Stimulated activated CD8-positive, alpha-beta memory T cell treated with anti-CD3 and anti-CD28 coated beads, Interleukin-7, amount 100 ng/mL, for 4 hours (primary cell): ENCODE measurements at places on chromosomes 11 and 22.

GRCh38 chr11:45886816-45887520 lies 1.5 kb downstream of the MAPK8IP1 start:
- no peak for DNase-seq

GRCh38 chr22:25013607-25014006 lies 61.1 kb downstream of the KIAA1671 start:
- no peak for DNase-seq

- DNase-seq, result no peak
Measured at GRCh38 chr11:70505761-70506657, 107.7 kb downstream of the CTTN start.

GRCh38 chr11:130001461-130002351 lies 929 bp downstream of the PRDM10 start:
- no peak for DNase-seq

GRCh38 chr11:665062-665703 lies 28.1 kb downstream of the DRD4 start:
- DNase-seq, result no peak

DNA sequence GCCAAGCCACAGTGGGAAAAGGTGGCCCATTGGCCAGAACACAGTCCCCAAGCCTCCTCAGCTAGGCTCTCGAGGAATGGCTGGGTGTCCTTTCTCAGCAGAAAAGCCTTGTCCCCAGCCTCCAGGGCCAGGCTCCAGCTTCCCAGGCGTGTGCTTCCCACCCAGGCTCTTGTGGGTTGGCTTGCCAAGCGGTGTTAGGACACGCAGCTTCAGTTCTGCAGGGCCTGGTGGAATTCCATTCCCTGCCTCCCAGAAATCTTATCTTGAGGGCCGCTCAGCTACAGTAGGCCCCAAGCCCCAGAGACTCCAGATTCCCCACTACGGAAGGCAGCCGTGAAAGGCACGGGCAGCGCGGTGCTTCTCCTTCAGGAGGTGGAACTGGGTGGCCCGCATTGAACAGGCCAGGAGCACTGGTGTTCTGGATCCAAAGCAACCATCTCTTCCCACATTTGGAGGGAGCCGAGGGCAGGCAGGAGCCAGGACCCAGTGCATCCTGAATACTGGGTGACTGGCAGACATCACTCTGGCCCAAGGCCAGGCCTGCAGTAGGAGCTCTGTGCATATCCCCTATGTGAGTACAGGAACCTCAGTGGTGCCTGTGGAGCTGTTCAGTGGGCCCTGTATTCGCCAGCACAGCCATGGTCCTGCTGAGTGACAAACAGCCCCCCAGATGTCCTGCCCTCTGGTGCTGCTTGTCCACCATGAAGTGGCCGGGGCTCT lies 16.7 kb upstream of the KCNQ1OT1 start:
- no peak for DNase-seq

- DNase-seq, result no peak
Measured at GRCh38 chr22:29479417-29480261, at the start of gene NEFH. TSS of gene NEFH (plus strand) at chr22:29480218. CDS start at chr22:29480263, 45 bp downstream.

DNA sequence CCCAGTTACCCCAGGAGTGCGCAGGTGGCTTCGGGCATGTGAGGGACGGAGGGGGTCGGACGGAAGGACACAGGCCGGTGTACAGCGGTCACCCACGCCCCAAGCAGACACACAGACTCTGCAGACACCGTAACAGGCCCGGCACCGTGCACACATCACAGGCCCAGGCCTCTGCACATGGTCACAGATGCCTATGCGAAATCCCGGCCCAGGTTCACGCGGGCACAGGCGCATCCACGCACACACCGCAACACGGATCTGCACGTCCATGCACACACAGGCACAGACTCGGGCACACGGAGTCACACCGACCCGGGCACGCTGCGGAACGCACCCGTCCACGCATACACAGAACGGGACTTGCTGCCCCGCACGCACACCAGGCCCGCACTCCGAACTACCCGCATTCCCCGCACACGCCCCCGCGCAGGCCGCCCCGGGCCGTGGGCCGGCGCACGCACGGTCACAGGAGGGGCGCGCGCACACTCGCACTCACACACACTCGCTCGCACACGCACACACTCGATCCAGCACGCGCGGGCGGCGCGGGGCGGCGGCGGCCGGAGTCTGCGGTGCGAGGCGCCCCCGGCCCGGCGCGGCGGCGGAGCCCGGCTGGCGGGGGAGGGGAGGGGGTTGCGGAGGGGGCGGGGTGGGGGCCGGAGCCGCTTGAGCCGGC lies at the start of gene MGAT3:
Gene MGAT3 (plus strand): TSS at position 491 of the 676 bp plus-strand sequence. CDS start 30,336 bp downstream, outside the sequence.
- no peak for DNase-seq

- no peak for DNase-seq
Measured at GRCh38 chr11:126647735-126648134, 292.2 kb downstream of the ST3GAL4 start.

DNA sequence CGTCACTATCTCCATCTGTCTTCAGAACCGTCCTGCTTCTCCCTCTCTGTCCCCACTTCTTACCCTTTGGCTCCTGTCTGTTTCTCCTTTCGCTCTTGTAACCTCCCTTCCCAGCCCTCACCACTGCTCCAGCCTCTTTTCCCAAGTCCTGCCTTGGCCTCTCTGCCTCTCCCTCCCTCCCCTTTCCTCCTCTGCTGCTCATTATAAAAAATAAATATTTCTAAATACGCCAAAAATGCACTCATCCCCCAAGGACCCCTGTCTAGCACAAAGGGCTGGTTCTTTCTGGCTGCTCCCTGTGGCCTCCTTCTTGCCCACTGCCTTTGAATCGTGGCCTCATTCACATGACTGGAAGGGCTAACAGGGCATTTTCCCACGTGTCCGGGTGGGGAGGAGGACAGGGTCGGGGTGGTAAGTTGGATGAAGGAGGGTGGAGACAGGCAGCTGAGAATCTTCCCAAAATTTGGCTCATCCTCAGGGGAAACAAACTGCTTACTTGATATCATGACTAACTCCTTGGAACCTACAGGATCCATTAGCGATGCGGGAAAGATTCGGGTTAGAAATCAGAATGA lies 26.4 kb upstream of the OAF start:
- no peak for DNase-seq

DNA sequence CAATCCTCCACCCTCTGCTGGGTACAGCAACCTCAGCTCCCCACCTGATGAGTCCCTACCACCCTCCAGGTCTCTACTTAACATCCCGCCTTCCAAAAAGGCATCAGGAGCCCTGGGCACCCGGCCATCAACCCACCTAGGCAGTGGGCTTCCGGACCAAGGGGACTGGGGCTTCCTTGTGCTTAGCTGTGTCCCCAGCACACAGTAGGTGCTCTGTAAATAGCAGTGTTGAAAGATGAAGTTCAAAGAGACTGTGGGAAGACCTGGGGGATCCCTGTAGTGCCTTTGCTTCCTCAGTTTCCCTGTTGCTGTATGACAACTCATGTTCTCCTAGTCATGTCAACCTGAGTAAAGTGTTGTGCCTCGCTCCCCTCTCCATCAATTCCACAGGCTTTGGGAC lies 21.0 kb downstream of the VWCE start:
- no peak for DNase-seq

DNA sequence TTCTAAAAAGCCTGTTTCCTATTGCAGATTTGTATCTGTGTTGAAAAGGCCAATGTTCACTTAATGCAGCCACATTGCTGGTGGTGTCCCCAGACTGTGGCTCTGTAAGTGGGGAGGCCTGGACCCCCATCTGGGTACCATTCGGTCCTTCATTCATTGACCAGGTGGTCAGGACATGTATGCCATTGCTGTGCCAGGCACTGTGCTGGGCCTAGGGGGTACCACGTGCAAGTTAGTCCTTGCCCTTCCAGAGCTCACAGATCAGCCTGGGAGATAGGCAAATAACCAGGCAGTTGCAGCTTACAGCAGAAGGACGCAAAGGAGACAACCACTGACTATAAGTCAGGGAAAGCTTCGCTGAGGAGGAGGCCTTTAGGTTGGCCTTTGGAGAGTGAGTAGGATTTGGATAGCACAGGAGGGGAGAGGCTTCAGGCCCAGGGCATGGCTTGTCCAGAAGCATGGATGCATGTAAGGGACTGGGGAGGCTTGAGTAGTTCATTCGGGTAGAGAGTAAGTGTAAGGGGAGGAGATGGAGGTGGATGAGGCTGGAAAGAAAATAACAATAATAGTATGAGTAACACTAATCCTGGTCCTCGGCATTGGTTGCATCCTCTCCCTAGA lies 5.0 kb downstream of the PRDM11 start:
- DNase-seq, result no peak

GRCh38 chr22:33832558-33833151 lies 87.6 kb downstream of the LARGE1 start:
- no peak for DNase-seq

GRCh38 chr11:134334796-134335571 lies 3.2 kb downstream of the GLB1L2 start:
- no peak for DNase-seq

DNA sequence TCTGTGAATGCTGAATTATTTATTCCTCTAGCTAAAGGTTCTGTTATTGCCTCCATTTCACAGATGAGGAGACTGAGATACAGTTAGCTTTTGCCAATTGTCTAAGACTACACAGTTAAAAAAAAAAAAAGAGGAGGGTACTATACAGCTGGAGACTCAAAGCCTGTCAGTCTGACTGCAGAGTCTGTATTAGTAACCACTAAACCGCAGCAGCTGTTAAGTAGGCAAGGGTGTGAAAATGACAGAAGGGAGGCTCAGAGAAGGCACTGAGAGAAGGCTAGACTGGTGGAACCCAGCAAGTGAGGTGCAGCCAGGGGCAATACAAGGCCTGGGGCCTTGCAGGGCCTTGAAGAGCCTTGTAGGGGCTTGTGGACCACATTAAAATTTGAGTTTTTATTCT lies 181.2 kb downstream of the CSNK2A3 start:
- DNase-seq, result no peak

DNA sequence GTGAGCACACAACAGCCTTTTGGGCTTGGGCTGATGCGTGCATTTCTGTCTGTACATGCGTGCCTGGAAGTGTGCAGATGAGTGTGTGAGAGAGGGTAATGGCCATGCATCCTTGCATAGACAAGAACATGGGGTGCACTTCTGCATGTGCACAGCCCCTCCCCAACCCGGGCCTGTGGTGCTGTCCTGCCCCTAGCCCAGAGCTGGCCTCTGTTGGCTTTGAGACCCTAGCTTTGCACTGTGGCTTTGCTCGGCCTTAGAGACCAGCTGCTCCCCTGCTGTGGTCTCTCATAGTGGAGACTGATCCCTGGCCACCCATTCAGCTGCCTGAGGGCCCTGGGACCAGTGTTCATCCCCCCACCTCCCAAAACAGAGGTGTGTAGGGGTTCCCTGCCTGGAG lies 25.4 kb downstream of the ST3GAL4 start:
- DNase-seq, result no peak

GRCh38 chr22:31561238-31561887 lies 65.0 kb downstream of the SFI1 start:
- no peak for DNase-seq

DNA sequence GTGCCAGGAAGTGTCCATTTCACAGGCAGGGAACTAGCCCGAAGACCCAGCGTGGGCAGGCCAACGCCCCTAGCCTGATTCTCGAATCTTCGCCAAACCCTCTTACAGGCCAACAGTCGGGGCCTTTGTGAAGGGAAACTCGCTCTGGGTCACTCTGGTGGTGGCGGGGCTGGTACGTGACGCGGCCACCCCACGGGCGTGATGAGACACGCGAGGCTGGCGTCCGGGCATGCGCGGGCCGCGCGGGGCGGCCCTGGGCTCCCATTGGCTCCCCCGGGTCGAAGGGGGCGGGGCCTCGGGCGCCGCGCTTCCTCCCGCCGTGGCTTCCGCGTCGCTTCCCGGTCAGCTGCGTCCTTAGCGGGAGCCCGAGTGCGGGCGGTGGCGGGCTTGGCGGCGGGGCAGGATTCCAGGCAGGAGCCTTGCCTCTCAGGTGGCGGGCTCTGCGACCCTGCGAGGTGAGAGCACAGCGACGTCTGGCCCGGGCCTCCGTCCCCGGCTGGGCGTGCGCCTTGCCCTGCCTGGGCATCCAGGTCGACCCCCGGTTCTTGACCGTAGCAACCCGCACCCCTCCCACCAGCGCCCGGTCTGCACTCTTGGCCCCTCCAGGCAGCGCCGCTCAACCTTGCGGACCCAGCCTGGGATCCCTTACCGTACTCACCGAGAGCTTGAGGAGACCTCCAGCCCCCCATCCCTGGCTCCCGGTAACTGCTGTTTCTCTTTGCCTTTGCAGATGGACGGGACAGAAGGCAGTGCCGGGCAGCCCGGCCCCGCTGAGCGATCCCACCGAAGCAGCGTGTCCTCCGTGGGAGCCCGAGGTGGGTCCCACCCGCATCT lies at the start of gene FRMD8:
Gene FRMD8 (plus strand): TSS at position 331 of the 834 bp plus-strand sequence. CDS start 400 bp downstream, at position 731.
- DNase-seq, result peak; percentile 87

DNA sequence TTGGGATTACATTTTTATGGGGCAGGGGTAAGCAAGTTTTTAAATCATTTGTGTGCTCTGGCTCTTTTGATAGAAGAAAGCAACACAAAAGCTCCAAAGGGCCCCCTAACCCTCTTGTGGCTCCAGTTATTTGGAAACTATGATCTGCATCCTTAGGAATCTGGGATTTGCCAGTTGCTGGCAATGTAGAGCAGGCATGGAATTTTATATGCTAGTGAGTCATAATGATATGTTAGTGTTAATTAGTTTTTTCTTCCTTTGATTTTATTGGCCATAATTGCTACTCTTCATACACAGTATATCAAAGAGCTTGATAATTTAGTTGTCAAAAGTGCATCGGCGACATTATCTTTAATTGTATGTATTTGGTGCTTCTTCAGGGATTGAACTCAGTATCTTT lies 10.1 kb downstream of the RAG1 start:
- no peak for DNase-seq

DNA sequence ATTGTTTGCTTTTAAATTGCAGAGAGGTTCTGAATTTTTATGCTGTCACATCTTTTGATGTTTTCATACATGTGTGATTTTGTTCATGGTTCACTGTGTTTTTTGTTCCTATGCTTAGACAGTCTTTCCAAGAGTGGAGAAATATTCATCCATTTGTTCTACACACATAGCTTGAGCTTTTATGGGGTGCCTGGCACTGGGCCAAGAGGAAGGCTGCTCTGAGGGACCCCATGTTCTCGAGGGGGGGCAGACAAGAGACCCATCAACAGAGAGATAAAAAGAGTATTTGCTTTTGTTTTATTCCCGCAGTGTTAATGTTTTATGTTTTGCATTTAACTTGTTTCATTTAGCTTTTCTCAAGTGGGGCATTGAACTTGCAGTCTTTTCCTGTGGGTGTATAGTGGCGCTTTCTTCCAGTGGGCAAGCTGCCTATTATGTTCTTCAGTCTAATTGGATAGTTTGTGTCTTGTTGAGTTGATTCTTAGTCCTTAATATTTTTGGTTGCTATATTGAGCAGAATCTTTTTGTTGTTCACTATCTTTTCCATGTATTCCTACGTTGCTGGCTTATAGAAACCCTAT lies 57.7 kb downstream of the CABIN1 start:
- DNase-seq, result no peak

GRCh38 chr11:45071232-45071631 lies 75.2 kb upstream of the PRDM11 start:
- DNase-seq, result no peak
